ENCODE measurements at places on chromosomes 4 and X.

DNA sequence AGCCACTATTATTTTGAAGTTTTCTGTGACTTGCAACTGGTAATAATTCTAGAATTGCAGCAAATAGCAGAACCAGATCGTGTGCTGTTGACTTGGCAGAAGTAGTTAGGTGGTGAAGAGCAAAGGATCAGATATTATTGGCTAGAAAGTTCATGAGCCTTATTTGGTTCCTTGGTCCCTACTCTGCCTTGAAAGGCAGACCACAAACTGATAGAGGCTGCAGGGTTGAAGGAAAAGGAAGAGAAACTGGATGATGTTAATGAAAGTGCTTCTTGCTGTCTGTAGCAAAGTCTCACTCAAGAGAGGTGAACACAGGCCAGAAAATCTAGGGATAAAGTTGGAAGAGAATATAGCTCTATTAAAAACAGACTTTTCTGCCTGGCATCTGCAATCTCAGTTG lies 41.2 kb upstream of the RNF150 start:
- DNase-seq = no peak

DNA sequence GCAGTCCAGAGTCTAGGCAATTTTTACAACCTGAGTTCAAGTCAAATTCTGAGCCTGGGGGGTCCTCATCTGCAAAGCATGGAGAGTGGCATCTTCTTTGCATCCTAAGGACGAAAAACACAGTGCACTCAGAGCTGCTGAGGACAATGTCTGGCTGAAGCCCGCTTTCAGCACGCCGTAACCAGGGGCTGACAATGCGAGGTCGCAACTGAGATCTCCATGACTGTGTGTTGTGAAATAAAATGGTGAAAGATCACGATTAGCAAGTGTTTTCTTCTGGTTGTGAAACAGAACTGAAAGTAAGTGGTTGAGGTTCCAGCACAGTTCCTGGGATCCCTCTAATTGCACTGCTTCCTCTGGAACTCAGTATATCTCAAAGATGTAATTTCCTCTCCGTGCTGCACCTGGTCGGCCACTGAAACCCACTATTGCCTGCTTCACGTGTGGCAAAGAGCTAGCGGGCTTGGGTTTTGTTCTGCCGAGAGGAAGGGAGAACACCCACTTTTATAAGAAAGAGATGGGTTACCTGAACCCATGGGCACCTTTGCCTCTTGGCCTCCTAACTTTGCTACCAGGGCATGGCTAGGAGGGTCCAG lies 7.7 kb upstream of the F11 start:
- DNase-seq = no peak

DNA sequence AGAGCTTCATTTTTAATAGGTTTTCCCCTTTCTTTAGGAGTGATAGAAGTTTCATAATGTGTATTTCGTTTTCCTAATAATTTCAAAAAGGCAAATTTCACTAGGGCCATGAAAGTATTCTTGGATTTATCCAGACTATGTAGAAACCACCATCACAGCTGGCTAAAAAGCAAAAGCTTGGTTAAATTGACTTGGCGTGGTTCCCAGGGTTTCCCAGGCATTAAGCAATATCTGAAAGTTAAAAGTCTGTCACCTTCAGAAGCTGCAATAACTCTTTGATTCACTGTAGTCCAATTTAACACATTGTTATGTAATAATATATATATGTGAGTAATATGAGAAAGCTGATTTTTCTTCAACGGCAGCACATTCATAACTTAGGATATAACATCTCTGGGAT lies 38.3 kb downstream of the NDNF start:
- no peak for DNase-seq

DNA sequence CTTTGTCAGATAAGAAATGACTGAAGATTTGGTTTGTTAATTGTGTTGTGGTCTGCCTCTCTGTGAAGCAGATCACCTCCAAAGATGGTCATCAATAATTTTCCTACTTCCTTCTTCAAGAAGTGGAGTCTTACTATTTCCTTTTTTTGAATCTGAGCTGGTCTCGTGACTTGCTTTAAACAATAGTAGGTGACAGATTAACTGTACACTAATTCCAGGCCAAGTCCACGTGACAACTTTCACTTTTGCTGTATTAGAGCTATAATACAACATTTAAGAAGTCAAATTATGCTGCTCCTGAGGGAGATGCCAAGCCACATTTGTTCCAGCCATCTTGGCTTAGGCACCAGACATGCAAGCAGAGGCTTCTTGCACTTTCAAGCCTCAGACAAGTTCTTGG lies 393.8 kb upstream of the GRID2 start:
- DNase-seq = no peak

DNA sequence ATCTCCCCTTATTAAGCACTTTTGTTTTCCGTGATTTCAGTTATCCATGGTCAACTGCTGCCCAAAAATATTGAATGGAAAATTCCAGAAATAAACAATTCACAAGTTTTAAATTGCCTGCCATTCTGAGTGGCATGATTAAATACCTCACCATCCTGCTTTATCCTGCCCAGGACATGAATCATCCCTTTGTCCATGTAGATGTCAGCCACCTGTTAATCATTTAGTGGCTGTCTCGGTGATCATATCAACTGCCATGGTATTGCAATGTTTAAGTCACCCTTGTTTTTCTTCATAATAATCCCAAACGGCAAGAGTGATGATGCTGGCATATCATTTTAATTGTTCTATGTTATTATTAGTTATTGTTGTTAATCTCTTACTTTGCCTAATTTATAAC lies 79.8 kb upstream of the LHFPL1 start:
- no peak for DNase-seq

DNA sequence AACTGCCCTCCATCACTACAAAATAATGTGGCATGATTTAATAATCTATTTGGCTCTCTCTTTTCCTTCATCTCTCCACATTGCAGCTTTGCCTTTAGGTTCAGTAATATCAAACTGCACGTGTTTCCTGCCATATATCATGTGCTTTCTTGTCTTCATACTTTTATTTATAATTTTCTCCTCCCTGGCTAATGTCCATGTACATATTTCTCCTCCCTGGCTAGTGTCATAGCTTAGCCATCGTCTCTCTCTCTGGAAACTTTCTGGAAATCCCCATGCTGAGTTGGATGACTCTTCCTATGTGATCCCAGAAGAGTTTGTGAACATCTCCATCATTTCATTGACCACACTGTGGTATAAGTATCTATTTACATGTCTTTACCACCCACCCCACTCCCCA lies 21.3 kb upstream of the PDGFC start:
- no peak for DNase-seq

- no peak for DNase-seq
Observed at GRCh38 chr4:138223231-138223910, 18.8 kb downstream of the SLC7A11 start.

DNA sequence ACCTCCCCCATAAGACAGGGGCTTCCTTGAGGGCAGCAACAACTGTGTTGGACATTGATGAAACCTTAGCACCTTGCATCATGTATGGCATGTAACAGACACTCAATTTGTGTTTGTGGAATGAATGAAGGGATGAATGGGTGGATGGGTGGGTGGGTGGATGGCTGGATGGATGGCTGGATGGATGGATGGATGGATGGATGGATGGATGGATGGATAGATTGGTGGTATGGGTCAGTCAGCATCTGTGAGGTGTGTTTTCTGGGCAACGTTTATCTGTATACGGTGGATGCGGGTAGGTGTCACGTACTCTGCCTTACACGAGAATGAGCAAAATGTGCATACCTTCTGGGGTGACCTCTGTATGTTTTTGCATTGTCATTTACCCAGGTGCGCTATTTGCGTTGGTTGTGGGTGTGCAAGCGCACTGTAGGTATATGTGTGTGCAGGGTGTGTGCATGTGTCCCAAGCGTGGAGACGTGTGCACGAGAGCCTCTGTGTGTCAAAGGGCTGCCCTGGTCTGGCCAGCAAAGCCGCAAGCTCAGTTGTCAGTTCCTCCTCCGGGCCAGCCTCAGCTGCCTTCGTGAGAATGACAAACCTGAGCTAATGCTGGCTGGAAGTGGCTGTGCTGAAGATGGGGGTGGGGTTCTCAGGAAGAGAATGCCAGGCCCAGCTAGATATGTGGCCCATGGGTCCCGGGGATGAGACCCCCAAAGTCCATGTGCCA lies 26.5 kb downstream of the ELF4 start:
- no peak for DNase-seq
